Smooth muscle cell of the pulmonary artery (primary cell): ENCODE measurements at places on chromosomes 12 and 14. TPM values are rescaled to one million over a fixed set of nuclear protein-coding genes. Genes with fewer than 3 reads are reported as not detected.

The NINJ2 gene
- total RNA-seq, result 0.20 and 1.0 TPM in 2 replicates

The RD3L gene
- not detected in 2 replicates for total RNA-seq

The DEGS2 gene
- total RNA-seq, result 0.07 and 0.26 TPM in 2 replicates

The ESPL1 gene
- total RNA-seq, result 2.3 and 2.6 TPM in 2 replicates

The TAS2R9 gene
- total RNA-seq, result not detected in 2 replicates

The PRIM1 gene
- total RNA-seq, result 3.6 and 4.0 TPM in 2 replicates

The HAL gene
- total RNA-seq, result 1.2 TPM in 1 of 2 replicates, not detected in the other

The RASAL1 gene
- total RNA-seq, result not detected in 2 replicates

The SRGAP1 gene
- total RNA-seq, result 17.6 and 18.4 TPM in 2 replicates

The GDF3 gene
- total RNA-seq, result not detected in 2 replicates

The HOXC4 gene
- 0.79 and 1.2 TPM in 2 replicates for total RNA-seq

The FANCM gene
- 4.2 and 4.8 TPM in 2 replicates for total RNA-seq

The TBX5 gene
- 1.9 and 2.0 TPM in 2 replicates for total RNA-seq
